ENCODE measurements at places on chromosomes 2 and 18.

GRCh38 chr2:5915881-5916310, 223.7 kb downstream of the SOX11 start:
- DNase-seq = no peak

DNA sequence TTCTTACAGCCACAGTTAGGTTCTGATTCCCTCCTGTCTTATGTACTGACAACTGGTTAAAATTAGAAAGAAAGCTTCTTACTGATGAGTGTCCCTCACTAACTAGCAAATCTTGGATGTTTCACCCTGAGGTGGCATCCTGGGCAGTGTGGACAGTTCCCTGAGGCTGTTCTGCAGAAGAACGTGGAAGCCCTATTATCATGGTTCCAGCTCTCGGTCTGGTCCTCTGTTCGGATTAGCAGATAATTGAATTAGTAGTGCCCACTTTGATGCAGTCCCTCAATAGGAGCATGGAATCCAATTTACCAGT, 381.7 kb upstream of the NT5C1B start:
- DNase-seq = no peak

DNA sequence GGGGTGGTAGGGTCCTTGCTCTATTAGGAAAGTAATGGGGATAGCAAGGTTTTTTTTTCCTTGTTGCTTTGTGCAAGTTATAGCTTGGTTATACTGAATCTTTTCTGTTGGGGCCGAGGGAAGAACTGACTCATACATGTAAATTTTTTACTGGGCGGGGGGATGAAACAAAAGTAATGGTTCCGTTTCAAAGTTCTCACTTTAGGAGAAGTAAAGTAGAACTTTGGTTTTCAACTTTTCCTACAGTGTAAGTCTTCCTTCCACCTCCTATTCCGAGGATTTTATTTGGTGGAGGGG, 1.1 kb downstream of the AFTPH start:
- peak; percentile 46 for DNase-seq

- DNase-seq = no peak
These were observed 16.0 kb downstream of the VPS54 start for GRCh38 chr2:64003239-64003638.

DNA sequence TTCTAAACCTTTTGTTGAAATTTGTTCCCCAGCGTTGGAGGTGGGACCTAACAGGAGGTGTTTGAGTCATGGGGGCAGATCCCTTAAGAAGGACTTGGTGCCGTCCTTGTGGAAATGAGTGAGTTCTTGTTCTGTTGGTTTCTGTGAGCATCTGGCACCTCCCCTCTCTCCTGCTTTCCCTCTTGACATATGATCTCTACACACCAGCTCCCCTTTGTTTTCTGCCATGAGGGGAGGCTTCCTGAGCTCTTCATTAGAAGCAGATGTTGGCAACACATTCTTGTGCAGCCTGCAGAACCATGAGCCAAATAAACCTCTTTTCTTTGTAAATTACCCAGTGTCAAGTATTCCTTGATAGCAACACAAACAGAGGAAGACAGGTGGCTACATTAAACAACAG, 23.8 kb downstream of the NABP1 start:
- DNase-seq = no peak

Data from GM13976 (cell line).